ENCODE measurements at places on chromosomes 16 and 17.

- no peak for DNase-seq
Measured at GRCh38 chr17:81406117-81406953, 11.1 kb downstream of the BAHCC1 start.

DNA sequence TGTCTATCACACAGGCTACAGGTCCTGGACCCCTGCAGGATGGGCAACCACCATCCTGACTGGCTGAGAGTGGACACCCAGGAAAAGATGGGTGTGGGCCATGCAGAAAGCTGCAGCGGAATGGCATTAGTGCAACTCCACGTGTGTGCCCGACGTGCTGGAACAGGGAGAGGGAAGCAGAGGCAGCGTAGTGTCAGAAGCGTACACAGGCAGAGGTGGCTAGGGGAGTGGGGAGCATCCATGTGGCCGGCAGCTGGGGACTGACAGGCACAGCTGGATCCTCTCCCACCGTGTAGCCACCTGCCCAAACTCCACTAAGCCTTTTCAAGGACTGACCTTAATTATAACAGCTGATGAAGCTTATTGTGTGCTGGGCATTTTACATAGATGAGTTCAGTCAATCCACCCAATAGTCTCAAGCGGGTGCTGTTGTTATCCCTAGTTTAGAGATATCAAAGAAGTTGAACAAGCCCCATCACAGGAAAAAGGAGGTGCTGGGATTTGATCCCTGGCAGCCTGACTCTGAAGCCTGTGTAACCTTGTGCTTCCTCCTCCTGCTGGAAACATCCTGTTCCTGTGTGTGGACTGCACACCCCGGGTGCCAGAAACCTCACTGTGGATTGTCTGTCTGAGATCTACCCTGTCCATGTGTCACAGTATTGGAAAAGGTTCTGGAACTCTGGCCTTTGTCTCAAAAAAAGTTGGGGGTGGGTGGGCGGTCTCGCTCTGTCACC is 114.0 kb downstream of the PRKCA start:
- DNase-seq, result no peak

GRCh38 chr16:50371936-50372595 is 3.3 kb upstream of the BRD7 start:
- DNase-seq, result no peak

- no peak for DNase-seq
Measured at GRCh38 chr17:80805032-80805751, 186.4 kb upstream of the CHMP6 start.

DNA sequence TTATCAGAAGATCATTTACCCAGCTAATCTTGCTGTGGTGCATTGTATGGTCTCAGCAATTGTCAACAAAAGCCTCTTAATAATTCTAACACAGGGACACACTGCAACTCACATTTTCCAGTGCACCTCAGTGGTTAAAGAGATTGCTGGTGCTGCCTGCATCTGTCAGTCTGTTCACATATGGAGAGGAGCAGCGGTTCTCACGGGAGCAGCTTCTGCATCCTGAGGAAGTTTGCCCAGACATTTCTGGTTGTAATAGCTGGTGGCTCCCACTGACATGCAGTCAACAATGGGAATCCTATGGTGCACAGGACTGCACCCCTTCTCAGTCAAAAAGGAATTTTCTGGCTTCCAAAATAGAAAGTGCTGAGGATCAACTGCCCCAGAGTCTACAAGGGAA is 7.8 kb downstream of the GGA2 start:
- no peak for DNase-seq

DNA sequence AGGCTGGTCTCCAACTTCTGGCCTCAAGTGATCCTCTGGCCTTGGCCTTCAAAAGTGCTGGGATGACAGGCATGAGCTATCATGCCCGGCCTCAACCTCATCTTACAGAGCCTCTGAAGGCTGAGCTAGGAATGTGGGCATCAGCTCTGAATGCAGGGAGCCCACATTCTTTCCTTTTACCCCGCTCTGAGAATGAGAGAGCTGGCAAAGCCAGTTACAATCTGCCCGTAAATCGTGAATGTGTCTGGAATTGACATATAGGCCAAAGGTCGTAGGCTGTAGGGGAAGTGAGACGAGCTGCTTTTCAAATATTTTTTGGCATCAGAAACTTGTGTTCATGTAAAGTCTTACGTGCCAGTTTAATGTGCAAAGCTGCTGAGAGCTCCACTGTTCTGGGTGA is 4.5 kb downstream of the TMEM238L start:
- DNase-seq, result no peak

DNA sequence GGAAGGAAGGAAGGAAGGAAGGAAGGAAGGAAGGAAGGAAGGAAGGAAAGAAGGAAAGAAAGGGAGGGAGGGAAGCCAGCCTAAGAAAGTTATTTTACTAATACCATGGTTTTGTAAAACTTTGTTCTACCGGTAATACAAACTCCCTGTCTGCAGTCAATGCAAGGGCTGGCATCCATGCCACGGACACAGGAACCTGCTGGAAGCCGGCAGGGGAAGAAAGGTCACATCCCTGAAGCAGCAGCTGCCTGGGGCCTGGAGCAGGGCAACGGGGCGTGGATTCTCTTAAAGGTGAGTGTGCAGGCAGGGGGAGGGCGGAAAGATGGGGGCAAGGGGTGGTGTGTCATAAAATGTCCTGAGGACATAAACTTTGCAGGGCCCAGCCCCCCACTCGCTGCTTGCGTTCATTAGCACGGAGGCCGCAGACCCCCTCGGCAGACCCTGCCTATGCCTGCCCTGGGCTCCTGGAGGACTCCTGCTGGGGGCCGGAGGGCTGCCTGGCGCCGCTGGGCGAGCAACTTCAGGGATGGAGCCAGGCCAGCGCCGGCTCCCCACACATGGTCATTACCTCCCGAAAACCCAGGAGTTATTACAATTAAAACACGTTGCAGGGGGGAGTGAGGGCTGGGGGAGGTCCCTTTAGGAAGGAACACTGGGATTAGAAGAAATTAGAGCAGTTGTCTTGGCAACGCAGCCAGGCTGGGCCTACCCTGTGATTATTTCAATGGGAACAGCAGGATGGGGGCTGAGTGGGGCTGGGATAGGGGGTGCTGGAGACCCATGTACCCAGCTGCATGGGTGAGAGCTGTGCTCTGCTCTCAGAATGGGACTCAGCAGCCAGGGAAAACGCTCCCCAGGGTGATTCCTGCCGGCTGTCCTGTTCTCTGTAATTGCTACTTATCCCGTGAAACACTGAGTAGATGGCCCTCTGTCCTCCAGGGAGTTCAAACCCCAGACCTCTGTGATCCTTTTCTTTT is 257.9 kb downstream of the SOX9 start:
- no peak for DNase-seq

DNA sequence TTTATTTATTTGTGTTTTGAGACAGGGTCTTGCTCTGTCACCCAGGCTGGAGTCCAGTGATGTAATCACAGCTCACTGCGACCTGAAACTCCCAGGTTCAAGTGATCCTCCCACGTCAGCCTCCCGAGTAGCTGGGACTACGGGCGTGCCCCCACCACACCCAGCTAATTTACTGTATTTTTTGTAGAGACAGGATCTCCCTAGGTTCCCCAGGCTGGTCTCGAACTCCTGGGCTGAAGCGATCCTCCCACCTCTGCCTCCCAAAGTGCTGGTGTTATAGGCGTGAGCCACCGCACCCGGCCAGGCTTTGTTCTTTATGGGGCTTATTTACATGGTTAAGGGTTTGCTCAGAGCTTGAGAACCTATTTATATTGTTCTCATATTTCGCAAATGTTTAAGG is 5.8 kb upstream of the MEIOB start:
- no peak for DNase-seq

DNA sequence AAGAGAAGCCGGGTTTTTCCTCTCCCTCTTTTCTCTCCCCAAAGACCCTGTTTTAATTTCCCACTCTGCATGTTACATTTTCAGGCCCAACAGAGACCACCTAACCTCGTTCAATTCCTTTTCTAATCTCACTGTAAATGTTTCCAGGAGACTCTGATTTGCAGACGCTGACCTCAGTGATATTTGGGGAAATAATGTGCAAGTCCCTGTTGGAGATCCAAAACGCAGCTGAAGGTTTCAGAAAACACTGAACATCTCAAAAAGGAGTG is 386.6 kb downstream of the NPIPA8 start:
- no peak for DNase-seq

DNA sequence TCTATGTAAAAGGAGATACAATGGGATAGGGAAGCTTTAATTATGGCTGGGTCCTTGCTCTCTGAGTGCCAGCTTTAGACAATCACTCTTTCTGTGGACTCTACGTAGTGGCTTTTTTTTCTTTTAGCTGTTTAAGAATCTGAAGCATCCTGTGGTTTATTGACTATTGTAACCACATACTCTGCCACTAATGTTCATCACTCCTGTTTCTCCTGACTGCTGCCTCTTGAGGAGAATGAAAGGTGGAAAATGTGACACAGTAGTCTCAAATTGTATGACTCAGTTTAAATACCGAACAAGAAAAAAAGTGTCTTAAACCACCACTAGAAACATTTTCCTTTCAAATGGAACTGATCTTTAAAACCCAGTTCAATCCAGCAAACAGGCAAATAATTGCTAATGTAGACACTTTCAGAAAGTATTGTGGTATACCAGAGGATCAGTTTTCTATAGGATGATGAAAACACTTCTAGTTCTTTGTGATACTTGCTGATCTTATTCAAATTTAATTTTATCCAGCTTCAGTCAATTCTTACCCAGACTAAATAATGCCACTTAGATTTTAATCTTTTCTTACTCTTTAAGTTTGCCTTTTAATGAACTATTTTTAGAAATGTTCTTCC is 302.7 kb upstream of the PMFBP1 start:
- DNase-seq, result no peak

GRCh38 chr16:17327664-17328335 is 143.0 kb downstream of the XYLT1 start:
- no peak for DNase-seq

GRCh38 chr16:65876056-65876408 is 490.5 kb upstream of the CDH5 start:
- no peak for DNase-seq

GRCh38 chr17:58338841-58339754 is 10.5 kb upstream of the TSPOAP1 start:
- no peak for DNase-seq

GRCh38 chr17:7259555-7259889 is 2.8 kb downstream of the CLDN7 start:
- DNase-seq, result no peak

GRCh38 chr17:61704935-61705449 is 114.0 kb upstream of the NACA2 start:
- no peak for DNase-seq

- DNase-seq, result no peak
Measured at GRCh38 chr17:15479703-15480102, 12.3 kb upstream of the CDRT4 start.

GRCh38 chr17:81412490-81413093 is 17.3 kb downstream of the BAHCC1 start:
- DNase-seq, result no peak

GRCh38 chr17:59828478-59828760 is 64.3 kb downstream of the TUBD1 start:
- DNase-seq, result no peak

GRCh38 chr16:23141033-23141432 is 8.2 kb downstream of the USP31 start:
- no peak for DNase-seq

- peak; percentile 4 for DNase-seq
Measured at GRCh38 chr17:37650419-37651003, 7.3 kb upstream of the DDX52 start.

DNA sequence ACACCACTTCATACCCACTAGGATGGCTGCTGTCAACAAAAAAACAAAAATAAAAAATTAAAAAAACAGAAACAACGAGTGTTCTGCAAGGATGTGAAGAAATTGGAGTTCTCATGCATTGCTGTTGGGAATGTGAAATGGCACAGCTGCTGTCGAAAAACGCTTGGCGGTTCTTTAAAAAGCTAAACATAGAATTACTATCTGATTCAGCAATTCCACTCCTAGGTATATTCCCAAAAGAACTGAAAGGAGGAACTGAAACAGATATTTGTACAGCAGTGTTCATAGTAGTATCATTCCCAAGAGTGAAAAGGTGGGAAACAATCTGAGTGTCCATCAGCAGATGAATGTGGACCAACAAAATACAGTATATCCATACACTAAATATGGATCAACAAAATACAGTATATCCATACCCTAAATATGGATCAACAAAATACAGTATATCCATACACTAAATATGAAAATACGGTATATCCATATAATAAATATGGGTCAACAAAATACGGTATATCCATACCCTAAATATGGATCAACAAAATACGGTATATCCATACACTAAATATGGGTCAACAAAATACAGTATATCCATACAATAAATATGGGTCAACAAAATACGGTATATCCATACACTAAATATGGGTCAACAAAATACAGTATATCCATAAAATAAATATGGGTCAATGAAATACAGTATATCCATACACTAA is 8.7 kb downstream of the METTL16 start:
- DNase-seq, result no peak

GRCh38 chr16:80664226-80664625 is 123.4 kb downstream of the DYNLRB2 start:
- DNase-seq, result no peak

- peak; percentile 33 for DNase-seq
Measured at GRCh38 chr17:46039592-46040186, 40.6 kb downstream of the STH start.

- no peak for DNase-seq
Measured at GRCh38 chr17:58019039-58019438, 12.0 kb upstream of the SRSF1 start.

- peak; percentile 13 for DNase-seq
Measured at GRCh38 chr17:63445065-63445464, 1.0 kb downstream of the CYB561 start.

DNA sequence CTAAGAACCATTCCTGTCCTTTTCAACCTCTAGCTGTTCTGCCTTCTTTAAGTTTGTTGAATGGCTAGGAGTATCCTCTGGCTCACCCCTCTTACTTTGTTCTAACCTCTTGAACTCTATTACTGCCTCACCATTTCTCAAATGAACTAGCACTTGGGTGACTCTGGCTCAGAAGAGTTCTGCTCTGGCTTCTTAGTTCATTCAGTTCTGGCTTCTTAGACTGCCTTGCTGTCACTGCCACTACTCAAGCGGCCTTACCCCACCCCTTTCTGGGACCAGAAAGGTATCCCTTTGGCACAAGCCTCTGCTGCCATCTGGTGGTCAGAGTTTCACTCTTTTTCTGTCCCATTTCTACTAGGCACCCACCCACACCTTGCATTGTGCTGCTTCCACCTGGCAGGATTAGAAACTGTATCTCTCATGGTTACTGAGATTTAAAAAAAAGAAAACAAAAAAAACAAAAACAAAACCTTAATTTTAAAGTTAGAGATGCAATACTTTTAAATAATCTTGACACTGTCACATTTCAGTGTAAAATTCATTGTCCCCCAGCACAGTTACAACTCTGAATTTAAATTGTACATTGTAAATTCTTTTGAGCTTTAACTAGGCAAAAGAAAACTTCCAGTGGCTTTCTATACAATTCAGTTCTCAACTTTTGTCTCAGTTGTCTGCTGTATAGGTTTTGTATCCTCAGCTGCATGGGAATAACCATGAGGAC is 6.9 kb upstream of the ABCA10 start:
- DNase-seq, result peak; percentile 68

Data from NCI-H1105 treated with DMSO at 0.1 percent for 48 hours (cell line).